Vagina (tissue), 2 donors: ENCODE measurements at places on chromosomes 6 and 20. TPM values are rescaled to one million over a fixed set of nuclear protein-coding genes. Genes with fewer than 3 reads are reported as not detected.

DNA sequence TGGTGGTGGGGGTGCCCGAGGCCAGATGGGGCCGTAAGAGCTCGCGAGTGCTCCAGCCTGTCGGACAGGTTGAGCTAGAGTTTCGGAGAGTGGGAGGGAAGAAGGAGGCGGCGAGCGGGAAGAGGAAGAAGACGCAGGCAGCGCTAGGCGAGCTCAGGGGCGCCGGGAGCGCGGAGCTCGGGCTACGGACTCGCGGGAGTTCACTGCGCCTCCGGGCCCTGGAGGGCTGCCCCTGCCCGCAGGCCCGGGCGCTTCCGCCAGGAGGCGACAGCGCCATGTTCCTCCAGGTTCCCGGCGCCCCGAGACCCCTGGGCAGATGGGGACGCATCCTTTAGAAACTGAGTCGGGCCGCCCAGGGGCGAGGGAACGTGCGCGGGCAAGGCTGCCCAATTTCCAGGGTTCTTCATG lies 984 bp downstream of the TFAP2C start:
- DNase-seq: no peak

DNA sequence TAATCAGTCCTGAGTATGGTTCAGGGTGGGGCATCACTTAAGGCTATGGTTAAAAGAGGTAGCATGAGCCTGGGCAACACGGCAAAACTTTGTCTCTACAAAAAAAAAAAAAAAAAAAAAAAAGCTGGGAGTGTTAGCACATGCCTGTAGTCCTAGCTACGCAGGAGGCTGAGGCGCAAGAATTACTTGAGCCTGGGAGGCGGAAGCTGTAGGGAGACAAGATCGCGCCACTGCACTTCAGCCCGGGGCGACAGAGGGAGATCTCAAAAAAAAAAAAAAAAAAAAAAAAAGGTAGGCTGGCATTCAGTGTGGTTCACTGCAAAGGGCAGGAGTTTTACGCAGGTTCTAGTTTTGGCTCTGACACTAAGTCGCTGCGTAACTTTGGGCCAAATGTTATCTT lies 15.1 kb downstream of the ELOVL2 start:
- no peak for DNase-seq

- no peak for DNase-seq
Observed at GRCh38 chr6:39086294-39086693, 28.7 kb downstream of the SAYSD1 start.

The BCAS1 gene
- total RNA-seq: 2.7 TPM

DNA sequence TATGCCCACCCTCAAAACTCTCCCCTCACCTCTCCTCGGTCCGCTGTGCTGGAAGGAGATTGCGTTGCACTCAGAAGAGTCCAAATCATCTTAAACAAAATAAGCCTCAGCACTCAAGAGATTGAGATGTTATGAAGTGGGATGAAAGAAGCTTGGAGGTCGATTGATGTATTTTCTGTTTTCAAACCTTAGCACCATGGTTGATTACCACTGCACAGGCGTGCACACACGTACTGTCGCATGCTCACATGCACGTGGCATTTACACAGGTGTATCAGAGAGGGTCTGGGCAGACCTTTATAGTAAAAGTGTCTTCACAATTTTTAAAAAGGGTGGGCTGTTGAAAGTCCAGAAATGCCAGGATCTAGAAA lies 612 bp upstream of the AGPAT4 start:
- no peak for DNase-seq

DNA sequence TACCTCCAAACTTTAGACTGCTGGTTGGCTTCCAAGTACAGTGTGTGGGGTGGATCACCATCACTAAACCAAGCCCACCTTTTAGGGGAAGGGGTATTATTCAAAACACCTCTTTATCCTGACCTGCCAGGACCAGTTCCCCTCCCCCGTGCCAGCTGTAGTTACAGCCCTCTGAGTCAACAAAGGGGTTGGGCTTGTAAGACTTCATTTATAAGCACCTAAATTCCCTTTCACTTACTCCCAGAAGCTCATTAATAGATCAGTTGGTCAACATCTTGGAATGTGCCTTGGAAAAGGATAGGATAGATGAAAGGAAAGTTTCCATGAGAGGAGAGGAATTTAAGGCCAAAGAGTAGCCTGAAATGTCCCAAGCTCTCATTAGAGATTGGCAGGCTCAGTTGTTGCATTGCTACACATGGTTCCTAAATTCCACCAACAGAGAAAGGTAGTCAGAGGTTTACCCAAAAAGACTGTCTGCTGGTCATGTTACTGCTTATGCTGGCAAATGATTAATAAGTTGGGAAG lies 59.2 kb downstream of the TNFAIP3 start:
- no peak for DNase-seq

DNA sequence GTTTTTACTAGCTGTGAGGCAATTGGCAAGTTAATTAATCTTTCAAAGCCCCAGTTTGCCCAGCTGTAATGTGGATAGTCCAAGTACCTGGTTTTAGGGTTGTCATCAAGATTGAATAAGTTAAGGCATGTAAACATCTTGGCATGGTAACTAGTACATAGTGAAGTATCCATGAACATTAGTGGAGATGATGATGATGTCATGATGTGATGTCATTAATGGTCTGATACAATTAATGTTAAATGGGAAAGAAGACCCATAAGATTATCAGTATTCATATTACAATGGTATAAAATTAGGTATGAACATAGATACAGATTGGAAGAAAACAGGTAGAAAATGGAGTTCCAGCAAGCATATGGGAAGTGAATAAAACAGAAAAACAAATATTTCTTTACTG lies 5.3 kb downstream of the EPB41L1 start:
- no peak for DNase-seq

- no peak for DNase-seq
Observed at GRCh38 chr20:63246490-63247288, 7.6 kb downstream of the NKAIN4 start.

DNA sequence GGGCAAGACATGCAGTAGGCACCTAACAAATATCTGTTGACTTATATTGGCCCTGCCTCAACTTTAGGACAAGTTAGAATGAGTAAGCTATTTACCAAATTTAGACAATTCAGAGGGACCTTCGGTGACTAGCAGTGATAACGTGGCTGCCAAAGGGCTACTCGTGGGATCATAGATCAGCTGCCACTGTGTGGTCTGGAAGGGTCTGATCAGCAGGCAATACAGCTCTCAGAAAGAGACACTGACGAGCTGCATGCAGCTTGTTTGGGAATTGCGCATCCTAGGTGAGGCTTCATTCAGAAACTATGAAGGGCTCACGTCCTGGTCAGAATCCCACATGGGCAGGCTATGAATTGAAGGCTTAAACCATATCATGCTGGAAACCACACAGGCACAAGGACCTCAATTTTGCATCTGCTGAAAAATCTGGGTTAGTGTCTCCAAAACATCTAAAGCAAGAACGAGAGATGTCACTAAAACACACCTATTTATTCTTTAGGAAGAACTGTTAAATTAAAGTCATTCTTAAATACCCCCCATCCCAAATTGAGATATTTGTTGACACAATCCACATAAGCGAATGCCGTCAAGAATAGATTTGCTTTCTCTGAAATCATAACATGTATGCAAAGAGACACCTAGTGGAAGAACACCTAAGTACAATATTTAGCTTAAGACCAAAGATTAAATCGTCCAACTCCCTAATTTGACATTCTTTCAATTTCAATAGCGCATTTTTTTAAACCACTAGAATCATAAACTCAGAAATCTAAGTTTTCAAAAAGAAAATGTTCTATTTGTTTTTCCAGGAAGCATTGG lies 79.6 kb downstream of the IPCEF1 start:
- no peak for DNase-seq

The C6orf15 gene
- total RNA-seq: not detected

The TSPO2 gene
- total RNA-seq: not detected

- no peak for DNase-seq
Observed at GRCh38 chr6:56536536-56536935, 106.2 kb downstream of the DST start.

The WFDC2 gene
- total RNA-seq: 2.2 TPM

- DNase-seq: no peak
Observed at GRCh38 chr6:94215552-94215951, 796.2 kb upstream of the EPHA7 start.

The TAGAP gene
- 8.1 TPM for total RNA-seq

DNA sequence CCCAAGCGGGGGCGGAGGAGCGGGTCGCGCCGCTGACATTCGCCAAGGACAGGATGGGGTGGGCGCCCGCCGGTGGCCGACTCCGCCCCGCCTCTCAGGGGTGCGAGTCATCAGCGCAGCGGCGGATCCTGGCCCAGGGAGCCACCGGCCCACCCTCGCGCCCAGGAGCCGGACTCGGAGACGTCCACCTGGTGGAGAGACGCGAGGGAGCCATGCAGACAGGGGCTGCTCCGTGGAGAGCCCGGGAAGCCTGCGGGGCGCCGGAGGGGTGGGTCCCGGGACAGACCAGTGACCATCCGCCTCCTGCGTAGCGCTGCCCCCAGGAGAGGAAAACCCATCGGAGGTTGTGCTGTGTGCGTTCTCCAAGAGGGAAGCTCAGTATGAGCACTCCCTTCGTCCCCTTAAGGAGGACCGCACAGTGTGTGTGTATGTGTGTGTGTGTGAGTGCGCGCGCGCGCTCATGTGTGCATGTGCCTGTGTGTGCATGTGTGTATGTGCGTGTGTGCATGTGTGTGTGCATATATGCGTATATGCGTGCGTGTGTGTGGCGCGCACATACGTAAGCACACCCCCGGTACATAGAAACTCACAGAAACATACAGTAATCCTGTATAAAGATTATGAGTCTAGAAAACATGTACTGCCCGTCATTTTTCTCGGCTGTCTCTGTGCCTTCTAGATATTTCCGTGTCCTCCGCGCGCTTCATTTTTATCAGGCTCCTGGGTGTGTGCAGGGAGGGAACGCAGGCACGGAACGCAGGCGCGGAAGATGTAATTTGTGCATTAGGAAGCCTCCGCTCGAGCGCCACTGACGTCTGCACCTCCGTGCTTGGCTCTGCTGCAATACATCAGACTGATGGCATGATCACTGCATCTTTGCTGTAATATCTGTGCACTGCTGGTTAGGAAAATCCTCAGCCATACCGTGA lies 158.9 kb downstream of the TBXT start:
- DNase-seq: peak; percentile 86

DNA sequence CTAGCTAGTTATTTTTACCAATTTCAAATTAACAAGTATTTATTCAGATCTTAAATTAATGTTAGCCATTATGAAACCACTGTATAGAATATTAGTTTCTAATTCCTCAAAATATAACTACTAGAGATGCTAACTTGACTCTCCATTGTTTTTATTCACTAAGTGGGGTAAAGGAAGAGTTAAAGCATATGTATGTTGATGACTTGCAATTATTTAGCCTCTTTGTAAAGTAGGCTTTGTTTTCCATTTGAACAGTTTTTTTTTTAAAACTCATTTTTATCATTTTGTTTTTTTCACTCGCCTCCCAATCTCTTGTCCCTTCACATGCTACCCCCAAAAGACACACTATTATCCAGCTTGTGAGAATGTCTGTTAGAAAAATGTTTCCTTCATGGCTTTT lies 3.3 kb downstream of the FAM162B start:
- no peak for DNase-seq

DNA sequence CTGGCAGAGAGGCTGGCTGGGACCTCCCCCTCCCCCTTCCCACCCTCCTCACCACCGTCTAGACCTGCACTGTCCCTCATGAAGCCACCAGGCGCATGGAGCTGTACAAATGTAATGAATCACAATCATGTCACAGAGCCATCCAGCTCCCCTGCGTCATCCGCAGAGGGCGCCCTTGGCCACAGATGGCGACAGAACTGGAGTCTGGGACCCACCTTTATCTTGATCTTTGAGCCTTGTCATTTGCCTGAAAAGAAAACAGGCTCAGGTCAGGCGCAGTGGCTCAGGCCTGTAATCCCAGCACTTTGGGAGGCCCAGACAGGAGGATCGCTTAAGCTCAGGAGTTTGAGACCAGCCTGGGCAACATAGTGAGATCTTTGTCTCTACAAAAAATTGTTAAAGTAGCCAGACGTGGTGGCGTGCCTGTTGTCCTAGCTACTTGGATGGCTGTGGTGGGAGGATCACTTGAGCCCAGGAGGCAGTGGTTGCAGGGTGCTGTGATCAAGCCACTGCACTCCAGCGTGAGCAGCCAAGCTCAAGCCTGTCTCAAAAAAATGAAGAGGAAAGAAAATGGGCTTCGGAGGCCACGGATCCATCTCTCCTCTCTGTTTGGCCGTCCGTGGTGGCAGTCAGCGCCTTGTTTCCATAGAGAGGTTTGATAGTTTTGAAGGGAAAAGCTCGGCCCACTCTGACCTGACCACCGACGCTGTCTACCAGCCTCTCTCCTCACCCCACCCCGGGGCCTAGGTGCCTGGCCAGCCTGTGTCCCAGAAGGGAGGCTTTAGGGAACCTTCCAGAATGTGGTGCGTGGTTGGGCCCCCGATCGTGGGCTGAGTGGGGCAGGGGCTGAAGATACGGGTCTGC lies 6.2 kb downstream of the COL9A3 start:
- no peak for DNase-seq

GRCh38 chr20:62652041-62652893 lies 10.0 kb downstream of the SLCO4A1 start:
- DNase-seq: no peak

GRCh38 chr6:14020551-14020950 lies 95.8 kb downstream of the RNF182 start:
- no peak for DNase-seq

The ARFRP1 gene
- total RNA-seq: 30.9 TPM

- DNase-seq: no peak
Observed at GRCh38 chr6:39029156-39030011, 19.2 kb upstream of the GLP1R start.

DNA sequence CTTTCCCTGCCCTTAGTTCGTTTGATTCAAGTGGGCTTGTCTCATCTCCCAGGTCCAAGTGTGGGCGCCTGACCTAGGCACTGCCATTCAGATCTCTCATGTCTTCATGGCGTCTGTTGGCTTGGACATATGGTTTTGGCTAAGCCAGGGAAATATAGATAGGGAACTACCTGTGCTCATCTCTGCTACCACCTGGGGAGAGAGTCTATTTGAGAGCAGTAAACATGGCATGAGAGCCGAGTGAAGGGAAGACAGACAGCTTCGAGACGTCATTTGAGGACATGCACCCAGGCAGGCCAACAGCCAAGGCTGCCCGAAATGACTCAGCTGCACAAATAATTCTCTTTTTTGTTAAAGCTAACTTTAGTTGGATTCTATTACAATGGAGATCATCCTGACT lies 370.7 kb upstream of the AGPAT4 start:
- no peak for DNase-seq

DNA sequence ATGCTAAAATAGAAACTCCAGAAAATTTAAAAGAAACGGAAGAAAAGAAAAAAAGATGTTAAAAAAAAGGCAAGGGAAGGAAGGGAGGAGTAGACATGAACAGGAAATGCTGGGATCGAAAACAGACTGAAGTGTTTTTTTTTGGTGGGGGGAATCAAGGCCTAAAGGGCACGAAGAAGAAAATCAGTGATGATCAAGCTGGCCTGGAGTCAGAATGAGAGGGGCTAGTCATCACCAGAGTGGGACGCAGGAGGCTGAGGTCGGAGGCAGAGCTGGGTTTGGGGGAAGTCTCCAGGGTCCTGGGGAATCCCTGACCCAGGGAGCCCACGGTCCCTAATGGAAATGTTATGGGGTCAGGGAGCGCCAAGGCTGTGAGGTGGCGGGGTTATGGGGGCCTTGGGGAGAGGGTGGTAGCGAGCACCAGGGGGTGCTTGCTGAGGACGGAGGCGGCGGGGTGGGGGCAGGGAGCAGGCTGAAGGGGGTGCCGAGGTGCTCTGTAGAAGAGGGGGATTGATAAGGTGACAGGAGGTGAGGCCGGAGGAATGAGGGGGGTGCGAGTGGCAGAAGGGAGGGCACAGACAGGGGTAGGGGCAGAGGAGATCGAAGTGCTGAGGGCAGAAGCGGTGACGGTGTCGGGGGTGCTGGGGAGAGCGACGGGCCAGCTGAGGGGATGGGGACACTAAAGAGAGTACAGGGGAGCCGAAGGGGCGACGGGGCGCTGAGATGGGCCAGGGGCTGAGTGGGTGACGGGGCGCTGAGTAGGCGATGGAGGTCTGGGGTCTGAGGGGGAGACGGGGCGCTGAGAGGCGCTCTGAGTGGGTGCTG lies 684 bp downstream of the ZNFX1 start:
- DNase-seq: no peak
